ENCODE measurements at places on chromosomes 5 and 9. TPM values are rescaled to one million over a fixed set of nuclear protein-coding genes. Genes with fewer than 3 reads are reported as not detected.
A peak's percentile ranks its signal among the peaks of the same experiment; 100 is the strongest.

- no peak for DNase-seq
Observed at GRCh38 chr5:14801792-14802191, 69.8 kb downstream of the ANKH start.

DNA sequence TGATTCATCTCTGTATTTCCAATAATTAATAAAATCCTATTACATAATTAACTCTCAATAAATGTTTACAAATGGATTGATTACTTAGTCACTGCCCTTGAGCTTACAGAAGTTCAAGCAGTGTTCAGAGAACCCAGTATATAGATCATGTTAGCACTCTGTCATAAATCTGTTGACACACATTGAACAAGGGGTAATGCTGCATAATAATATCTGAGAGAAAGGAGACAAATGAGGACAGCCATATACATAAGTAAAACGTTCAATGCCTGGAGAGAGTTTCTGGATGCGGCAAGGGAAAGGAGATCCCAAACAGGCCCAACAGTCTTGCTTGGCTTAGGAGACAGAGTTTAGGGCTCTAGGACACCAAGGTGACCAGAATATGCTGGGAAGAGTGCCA is 270.2 kb downstream of the FBXL17 start:
- DNase-seq = no peak

DNA sequence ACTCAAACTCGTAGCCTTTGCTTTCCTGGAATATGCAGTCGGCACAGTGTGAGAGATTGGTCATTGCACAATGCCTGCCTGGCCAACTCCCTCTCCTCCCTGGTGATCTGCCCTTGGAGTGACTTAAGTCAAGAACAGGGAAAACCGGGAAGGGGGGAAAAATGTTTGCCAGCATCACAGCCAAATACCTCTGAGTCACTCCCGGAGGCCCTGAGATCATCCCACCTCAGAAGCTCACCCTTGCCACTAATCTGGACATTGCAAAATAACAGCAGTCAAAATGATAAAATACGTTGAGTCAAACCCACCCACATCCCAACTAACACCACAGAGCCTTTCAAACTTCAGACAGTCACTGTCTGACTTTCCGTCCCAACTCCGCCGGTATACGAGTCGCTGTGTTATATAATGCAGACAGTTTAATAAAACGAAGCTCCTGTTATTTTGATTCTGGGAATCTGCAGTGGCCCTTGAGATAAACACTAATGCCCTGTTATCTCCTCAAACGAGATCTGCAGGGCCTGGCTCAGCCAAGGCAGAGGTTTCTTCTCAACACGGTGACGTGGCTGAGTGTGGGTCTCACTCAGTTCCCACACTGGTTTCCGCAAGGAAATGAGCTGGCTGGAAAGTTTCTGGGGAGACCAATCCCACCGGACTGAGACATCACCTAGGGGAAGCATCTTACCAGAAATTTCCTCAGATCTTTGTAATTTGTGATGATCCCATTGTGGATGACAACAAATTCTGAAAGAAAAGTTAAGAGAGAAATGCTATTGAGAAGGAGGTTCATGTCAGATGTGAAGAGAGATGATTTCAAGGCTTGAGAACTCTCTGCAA is 22.1 kb downstream of the GFPT2 start:
- no peak for DNase-seq

- no peak for DNase-seq
Observed at GRCh38 chr5:39712316-39713249, 287.8 kb upstream of the DAB2 start.

The IL33 gene
- not detected for total RNA-seq

The EGFLAM gene
- total RNA-seq = not detected

The FBXO38 gene
- 37.0 TPM for total RNA-seq

GRCh38 chr5:5788793-5789192 is 366.3 kb downstream of the ICE1 start:
- no peak for DNase-seq

The PCDHA7 gene
- total RNA-seq = 0.43 TPM

The GARNL3 gene
- total RNA-seq = 14.3 TPM

DNA sequence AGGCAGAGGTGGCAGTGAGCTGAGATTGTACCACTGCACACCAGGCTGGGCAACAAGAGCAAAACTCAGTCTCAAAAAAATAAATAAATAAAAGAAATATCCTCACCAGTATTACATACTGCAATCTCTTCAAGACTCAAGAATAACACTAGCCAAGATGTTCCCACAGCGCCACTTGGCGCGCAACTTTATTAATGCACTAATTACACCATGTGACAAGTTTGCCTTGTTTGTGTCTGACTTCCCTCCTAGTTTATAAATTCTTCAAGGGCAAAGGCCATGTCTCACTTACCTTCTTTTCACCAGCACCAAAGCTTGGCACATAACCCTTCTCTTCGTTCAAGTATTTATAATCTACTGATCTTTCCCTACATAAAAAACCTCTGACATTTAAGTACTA is 4.8 kb downstream of the SKP1 start:
- DNase-seq = no peak

- DNase-seq = no peak
Observed at GRCh38 chr9:69678843-69679538, 6.8 kb upstream of the APBA1 start.

- DNase-seq = peak; percentile 7
Observed at GRCh38 chr5:8288334-8288733, 419.4 kb downstream of the MTRR start.

The TRIM14 gene
- 8.9 TPM for total RNA-seq

DNA sequence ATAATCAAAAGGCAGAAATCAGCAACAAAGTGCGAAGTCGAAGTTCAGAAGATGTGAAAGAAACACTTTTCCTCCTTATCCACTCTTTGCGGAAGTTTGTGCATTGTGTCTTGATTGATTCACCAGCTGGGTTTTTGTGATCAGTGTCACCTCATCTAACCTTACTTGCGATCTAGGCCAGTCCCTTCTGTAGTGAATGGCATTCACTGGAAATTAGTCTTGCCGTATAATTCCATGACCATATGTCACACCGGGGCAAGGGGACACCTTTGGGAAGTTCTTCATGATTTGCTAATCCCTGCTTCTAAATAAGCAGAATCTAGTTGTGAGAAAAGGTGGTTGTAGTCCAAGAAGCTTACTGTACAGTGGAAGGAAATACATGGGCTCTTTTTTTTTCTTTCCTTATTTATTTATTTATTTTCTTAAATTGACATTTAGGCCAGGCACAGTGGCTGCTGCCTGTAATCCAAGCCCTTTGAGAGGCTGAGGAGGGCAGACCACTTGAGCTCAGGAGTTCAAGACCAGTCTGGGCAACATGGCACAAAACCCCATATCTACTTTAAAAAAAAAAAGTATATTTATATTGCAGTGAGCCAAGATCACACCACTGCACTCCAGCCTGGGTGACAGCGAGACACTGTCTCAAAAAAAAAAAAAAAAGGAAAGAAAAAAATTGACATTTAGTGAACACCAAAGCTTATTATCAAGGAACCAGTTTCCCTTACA is 7.8 kb downstream of the RAI14 start:
- DNase-seq = no peak

DNA sequence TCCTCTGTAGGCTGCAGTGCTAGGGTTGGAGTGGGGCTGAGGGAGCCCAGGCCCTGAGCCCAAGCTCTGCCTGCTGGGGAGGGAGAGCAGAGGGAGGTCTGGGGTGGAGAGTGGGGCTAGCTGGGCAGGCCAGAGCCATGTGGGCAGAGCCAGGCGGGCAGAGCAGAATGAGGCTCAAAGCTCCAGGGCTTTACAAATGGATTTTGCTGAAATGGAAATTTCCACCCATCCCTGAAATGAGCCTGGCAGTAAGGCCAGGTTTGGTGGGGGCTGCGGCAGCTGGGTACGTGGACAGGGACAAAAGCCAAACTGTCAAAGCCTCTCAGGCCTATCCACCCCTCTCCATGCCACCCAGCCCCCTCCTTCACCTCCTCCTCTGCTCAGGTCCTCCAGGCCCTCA is 74.2 kb upstream of the ARAP3 start:
- DNase-seq = peak; percentile 73

DNA sequence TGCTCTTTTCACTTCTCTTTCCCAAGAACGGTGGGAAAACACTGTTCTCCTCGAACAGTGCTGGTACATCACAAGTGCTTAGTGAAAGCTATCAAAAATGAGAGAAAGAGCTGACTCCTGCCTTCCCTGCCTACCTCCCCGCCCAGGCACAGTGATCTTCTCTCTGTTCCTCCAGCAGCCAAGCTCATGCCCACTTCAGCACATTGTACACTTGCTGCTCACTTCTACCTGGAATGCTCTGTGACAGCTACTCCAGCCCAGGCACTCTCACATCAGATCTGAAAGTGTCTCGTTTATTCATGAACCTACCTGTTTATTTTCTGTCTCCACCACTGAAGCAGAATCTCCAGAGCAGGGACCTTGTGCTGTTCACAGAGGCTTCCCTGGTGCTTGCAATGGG is 1.8 kb downstream of the SLC35D2 start:
- no peak for DNase-seq

- DNase-seq = peak; percentile 79
Observed at GRCh38 chr5:139635606-139636206, 12.4 kb upstream of the CXXC5 start.

DNA sequence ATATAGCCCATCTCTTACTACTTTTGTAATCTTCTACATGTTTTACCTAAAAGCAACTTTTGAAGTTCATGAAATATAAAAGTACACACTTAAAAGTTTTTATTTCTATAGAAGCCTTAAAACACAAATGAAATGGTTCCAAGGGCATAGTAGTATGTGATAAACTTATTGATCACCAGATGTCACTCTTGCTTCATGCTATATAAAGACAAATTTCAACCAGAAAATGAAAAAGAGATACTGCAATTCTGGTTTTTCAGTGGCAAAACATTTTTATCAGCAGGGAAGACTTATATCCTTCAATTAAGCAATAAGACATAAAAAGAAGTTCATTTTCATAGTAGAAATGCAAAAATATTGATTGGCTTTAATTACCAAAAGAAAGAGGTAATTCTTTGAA is 69.4 kb upstream of the FBXL17 start:
- no peak for DNase-seq

GRCh38 chr9:130929571-130930038 is 9.4 kb downstream of the FIBCD1 start:
- DNase-seq = peak; percentile 22

DNA sequence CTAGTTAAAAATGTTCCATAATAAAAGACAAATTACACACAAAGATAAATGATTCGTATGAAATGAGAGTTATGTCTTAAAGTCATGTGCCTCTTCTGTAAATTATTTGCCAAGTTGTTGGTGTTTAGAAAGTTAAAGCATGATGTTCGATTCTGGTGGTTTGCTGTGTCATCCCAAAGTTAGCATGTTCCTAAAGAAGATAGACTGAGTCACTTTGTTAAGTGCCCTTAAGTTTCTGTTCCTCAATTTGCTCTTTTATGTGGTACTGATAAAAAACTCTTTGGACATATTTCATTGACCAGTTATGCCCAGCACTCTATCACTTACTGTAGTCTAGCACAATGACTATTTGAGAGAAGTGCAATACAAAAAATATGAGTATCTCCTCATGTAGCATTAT is 366.9 kb upstream of the ZNF608 start:
- DNase-seq = no peak

GRCh38 chr5:169013208-169013728 is 287.7 kb downstream of the SLIT3 start:
- no peak for DNase-seq

DNA sequence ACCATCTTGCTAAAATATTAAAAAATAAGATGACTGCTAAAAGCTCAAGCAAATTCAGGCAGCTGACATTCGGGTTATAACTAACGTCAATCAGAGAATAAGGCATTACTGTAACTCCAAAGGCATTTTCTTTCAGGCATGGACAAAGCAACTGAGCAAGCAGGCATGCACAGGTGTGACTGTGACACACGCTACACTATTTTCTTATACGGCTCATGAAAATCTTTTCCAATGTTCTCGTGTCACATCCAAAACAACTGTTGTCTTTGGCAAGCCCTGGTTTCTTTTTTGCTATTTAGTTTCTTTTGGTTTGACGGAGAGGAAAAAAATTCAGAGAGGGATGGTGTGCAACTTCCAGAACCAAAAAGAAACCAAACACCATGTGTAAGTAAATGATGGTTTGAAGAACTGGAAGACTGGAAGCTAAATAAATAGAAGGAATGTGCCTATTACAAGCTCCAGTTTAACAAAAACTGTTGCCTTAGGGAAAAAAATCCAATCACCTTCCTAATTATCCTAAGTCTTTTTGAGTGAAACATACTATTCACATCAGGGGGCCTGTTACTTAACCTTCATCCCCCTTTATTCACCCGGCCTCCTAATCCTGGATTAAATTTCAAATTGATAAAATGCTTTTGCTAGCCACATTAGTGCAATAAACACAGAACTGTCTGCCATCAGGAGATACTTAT is 277.6 kb downstream of the PSAT1 start:
- peak; percentile 39 for DNase-seq

The DIPK1B gene
- total RNA-seq = 69.9 TPM

The PLAA gene
- total RNA-seq = 19.8 TPM

GRCh38 chr5:133458435-133458834 is 153.9 kb downstream of the FSTL4 start:
- DNase-seq = no peak

DNA sequence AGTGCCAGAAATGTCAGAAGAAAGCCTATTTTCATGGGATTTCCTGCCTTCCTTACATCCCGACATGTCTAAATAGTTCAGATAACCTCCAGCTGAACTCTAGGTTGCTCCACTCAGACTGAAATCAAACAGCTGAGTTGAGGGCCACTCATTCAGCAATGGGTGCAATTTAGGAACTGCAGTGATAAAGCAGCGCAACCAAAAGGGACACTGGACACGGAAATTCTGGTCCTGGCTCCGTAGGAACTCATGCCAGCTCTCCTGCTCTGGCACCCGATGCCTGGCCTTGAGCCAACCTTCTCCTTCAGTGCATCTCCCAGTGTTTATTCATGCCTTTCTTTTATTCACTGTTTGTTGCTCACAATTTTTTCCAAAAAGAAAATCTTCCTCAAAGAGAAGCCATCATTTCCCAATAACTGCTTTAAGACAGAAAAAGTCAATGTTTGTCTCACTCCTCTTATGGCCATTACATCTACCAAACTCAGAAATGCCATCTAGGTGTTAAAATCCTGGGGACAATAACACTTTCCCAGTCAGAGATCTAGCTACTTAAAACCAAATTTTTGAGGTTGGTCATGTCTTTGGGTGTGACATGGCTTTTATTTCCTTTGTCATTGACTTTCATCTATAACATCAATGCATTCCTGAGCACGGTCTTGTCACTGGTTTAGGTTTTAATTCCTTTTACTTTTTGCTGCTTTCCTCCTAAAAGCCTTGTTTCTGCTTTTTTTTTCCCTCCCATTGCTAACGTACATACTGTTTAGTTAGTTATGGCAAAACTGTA is 126.9 kb downstream of the PDE4D start:
- DNase-seq = peak; percentile 29
